Brain (organoid and tissue), 16 donors: ENCODE measurements at places on chromosomes 16 and 17.

DNA sequence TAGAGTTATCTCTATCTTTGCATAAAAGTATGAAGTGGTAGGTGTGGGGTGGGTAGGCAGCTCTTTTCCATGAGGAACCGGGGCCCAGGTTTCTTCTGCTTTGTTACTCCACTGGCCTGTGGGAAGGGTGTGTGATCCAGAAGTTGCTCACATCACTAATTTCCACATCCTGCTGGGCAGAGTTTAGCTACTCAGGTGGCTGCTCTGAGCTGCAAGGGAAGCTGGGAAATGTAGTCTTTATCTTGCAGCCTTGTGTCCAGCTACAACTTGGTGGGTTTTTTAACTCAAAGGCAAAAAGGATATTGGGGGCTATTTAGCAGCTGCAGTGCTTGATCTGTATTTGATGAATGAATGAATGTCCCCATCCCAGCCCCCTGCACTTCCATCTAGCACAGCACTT, 335.3 kb downstream of the SNX29 start:
- no peak for DNase-seq

- DNase-seq, result no peak
Measured at GRCh38 chr16:57110937-57111336, 18.6 kb downstream of the CPNE2 start.

GRCh38 chr17:4833178-4833940, at the start of gene MINK1:
TSS of gene MINK1 (plus strand) at chr17:4833340. CDS start at chr17:4833584, 244 bp downstream.
- DNase-seq, result peak; percentile 98

DNA sequence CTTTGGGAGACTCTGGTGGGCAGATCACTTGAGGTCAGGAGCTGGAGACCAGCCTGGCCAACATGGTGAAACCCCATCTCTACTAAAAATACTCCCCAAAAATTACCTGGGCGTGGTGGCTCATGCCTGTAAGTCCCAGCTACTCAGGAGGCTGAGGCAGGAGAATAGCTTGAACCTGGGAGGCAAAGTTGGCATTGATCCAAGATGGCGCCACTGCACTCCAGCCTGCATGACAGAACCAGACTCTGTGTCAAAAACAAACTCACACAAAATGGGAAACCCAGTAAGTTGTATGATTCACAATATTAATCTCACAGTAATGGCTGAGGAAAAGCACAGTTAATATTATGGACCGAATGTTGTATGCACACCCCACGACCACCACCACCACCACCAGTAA, 24.3 kb downstream of the WSB1 start:
- no peak for DNase-seq

DNA sequence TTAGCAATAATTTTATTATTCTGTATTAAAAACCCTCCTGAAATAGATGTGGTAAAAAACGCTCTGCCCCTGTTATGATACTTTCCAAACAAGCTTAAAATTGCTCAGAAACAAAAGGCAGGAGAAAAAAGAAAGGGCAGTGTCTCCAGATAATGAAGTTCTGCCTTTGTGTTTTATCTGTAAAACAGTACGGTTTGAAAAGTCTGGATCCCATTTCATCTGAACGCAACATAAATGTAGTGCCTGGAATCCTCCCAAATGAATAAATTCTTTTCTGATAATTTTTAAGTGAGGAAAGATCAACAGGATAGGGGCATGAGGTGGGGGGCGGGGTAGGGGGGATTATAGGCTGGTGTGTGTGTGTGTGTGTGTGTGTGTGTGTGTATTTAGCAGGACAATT, 87.5 kb upstream of the SOX9 start:
- no peak for DNase-seq

- DNase-seq, result peak; percentile 86
Measured at GRCh38 chr17:57604771-57605674, 140.1 kb downstream of the CCDC182 start.

DNA sequence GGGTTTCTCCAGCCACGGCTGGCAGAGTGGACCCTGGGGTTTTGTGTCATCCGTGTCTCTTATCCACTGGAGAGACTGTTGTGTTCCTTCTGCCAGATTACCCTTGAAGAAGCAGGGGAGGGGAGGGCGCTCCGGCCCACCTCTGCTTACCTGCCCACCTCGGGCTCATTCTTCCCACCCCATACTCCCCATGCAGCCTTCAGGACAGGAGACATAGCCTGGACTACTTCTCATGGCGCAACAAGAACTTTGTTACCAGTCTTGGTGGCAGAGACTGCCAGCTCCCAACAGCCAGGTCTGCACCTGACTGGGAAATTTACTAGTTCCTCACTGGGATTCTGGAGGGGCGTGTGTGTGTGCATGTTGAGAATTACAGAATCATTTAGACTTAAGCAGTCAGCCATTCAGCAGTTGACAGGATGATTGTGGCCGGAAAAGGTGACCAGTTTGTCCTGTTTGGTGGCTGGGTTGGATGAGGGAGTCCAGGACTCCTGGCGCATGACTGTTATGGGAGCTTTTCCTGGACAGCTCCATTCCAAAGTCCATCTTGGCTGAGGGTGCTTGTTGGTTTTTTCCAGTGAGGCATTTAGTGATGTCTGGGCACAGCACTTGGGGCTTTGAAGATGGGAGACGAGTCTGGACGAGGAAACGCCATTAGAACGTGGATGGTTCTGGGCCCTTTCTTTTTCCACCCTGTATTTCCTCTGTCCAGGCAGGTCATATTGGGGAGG, 8.7 kb downstream of the GSE1 start:
- DNase-seq, result no peak

GRCh38 chr17:50443505-50443974, 17.5 kb downstream of the ACSF2 start:
- DNase-seq, result no peak

- DNase-seq, result no peak
Measured at GRCh38 chr16:23702951-23703350, 10.1 kb downstream of the ERN2 start.

DNA sequence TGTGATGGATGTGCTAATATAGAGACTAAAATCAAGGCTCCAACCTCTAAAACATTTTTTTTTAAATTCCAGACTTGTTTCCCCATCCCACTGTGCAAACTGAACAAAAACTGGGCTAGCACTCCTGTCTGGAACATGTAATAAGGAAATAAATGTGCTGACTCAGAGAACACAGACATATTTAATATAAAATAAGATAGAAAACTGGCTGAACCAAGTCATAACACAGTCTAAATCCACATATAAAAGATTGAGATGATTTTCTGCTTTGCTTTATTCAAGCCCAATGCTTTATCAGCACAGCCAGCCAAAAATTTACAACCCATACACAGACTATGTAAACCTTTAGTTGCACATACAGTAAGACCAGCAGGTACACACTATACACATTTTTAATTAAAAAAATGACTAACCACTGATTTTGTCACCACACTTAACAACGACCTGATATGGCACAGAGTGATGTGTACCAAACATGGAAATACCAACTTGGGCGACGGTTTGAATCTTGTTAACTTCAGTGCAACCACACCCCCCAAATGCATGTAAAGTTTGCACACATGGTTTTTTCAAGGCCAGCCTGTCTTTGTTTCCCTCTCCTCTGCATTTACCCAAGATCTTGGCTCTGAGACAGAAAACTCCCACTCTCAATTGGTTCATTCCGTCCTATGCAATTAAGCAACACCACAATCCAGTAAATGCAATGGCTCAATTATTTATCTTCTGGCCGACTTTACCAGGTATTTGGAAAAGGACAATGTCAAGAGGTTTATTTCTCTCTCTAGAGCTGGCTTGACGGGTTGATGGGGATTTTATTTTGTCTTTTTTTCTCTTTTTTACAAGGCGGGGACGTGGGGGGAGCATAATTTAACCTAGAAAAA, 1.2 kb downstream of the STAT3 start:
- peak; percentile 62 for DNase-seq

GRCh38 chr16:88534638-88535190, 35.5 kb upstream of the ZC3H18 start:
- DNase-seq, result no peak

GRCh38 chr17:81631482-81631881, 5.4 kb downstream of the NPLOC4 start:
- DNase-seq, result no peak

GRCh38 chr17:62094175-62094574, 29.1 kb upstream of the MED13 start:
- DNase-seq, result no peak

- no peak for DNase-seq
Measured at GRCh38 chr16:89106533-89107202, 13.0 kb downstream of the ACSF3 start.

GRCh38 chr17:60947100-60947499, 269.4 kb downstream of the BCAS3 start:
- no peak for DNase-seq

DNA sequence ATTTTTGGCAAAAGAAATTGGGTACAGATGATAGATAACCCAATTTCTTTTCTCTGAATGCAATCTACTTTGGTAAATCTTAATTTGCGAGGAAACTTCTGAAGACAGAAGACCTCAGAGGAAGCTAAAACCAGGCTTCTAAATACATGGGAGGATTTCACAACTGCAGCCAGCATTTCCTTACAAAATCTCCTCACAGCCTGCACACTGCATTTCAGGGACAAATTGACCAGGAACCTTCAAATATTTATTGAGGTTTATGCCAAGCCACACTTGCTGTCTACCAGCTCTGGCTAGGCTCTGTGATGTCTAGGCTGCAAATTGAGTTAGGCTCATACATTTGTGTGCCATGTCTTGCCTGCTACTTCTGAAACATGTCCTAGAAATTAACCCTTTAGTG, 167.3 kb upstream of the CDH5 start:
- DNase-seq, result peak; percentile 31

- DNase-seq, result no peak
Measured at GRCh38 chr17:7101531-7101930, 13.1 kb downstream of the ASGR2 start.
